ACHN (cell line): ENCODE measurements at places on chromosomes 7 and 10.

GRCh38 chr10:51217505-51217904 lies 143.2 kb downstream of the PRKG1 start:
- DNase-seq, result no peak

DNA sequence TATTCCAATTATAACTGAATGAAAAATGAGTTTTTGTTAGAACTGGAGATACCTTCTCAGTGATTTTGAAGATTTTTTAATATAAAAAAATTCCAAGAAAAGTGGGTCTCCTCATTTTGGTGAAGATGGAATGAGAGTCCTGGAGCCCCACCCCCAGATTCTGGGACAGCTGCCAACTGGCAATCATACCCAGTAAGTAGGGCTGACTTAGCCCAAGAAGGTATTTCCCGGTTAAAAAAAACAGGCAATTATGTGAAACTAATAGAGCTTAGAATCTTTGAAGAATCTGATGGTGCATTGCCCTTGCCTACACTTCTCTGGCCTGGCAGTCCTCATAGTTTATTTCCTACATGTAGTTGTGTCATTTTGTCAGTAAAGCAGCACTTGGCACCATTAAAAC lies 52.8 kb upstream of the VWDE start:
- no peak for DNase-seq

- peak; percentile 77 for DNase-seq
These were observed 2.3 kb downstream of the GLRX3 start for GRCh38 chr10:130138479-130138866.

DNA sequence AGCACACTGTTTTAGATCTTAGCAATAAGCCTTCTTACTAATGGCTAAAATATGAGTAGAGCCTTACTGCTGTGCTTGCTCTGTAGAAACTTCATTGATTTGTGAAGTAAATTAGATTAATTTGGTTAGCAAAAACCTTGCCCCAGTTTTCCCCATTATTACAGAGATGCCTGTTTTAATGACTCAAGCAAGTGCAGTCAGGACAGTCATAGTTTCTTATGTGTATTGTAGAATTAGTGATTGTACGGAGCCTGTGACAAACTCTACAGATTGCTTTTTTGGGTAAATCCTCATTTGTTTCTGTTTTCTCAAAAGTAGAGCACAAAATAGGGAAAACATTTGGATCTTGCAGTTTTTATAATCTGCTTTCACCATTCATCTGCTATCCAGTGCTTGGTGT lies 7.0 kb downstream of the TAX1BP1 start:
- DNase-seq, result no peak

- DNase-seq, result no peak
These were observed 329.9 kb downstream of the LRMDA start for GRCh38 chr10:75761289-75761688.

GRCh38 chr7:98034081-98035035 lies 44.4 kb upstream of the OCM2 start:
- DNase-seq, result no peak

GRCh38 chr7:1555813-1556543 lies at the start of gene TMEM184A:
Gene TMEM184A, minus strand, starts transcription at chr7:1556205. Its CDS starts 721 bp downstream, at chr7:1555484.
- peak; percentile 86 for DNase-seq

DNA sequence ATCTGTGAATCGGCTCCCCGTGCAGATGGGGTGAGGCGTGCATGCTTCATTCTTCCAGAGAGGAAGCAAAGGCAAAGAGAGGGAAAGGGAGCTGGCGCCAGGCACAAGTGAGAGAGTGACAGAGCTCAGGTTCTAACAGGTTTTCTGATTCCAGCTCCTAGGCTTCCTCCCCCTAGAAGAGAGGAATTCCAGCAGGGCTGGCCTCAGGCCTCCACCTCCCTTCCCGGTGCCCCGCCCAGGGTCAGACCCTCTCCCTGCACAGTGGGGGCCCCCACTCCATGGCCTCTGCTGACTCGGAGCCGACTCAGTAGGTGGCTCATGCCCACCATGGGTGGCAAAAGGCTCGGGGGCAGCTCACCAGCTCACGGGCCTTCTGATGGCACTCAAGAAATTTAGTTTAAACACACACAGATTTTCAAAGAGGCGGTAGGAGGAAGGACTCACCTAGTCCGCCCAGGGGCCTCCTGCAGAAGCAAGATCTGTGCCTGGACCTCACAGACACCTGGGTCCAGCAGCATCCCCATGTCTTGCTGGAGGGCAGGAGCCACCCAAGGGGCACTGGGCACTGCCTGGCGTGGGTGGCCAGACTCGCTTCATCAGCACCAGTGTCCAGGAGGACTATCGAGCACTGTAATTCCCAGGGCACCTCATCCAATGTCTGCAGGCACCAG lies 183.5 kb downstream of the MAD1L1 start:
- no peak for DNase-seq

GRCh38 chr10:66586897-66587679 lies 338.7 kb upstream of the LRRTM3 start:
- DNase-seq, result no peak

- DNase-seq, result no peak
These were observed 21.3 kb downstream of the CYP2W1 start for GRCh38 chr7:1004018-1004852.

GRCh38 chr7:150901160-150902035 lies 49.1 kb downstream of the AOC1 start:
- DNase-seq, result no peak

GRCh38 chr7:94222516-94222915 lies 172.2 kb upstream of the COL1A2 start:
- no peak for DNase-seq

- DNase-seq, result no peak
These were observed 70.9 kb downstream of the MBL2 start for GRCh38 chr10:52701647-52702046.

DNA sequence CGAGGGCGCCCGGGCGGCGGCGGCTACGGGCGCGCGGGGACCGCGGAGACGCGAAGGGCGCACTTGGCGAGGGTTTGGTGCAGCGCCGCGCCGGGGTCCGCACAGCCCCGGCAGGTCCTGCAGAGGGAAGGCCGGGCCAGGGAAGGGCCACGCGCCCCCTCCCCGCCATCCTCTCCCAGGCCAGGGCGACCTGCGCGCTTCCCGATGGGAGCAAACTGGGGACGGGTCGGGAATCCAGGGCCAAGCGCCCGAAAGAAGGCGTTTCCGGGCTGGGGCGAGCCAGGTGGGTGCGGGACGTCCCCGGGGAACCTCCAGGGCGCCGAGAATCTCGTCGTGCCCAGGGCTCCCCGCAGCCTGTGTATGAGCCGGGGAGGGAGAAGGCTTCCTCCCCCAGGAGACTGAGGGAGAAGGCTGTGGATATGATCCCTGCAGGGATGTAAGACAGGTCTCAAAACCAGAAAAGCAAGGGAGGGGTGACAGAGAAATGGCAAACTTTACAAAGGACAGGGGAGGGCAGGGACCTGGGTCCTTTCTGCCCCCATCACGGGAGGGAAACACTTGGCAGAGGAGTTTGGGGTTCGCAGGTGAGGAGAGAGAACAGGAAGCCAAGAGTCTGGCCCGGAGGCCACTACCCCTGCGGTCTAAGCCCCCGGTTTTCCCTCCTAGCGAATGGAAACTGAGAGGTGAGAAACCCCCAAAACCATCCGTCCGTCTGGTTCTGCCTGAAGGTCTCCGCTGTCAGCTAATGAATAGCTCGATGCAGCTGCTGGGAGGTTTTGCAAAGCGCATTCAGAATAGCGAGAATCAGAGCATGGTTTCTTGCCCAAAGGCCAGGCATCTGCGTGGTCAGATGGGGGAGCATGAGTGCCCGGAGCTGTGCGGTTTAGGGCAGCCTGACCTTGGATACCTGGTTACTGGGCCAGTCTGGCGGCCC lies 674 bp downstream of the AMZ1 start:
- DNase-seq, result peak; percentile 75

GRCh38 chr7:90674625-90675024 lies 78.5 kb downstream of the CDK14 start:
- no peak for DNase-seq

DNA sequence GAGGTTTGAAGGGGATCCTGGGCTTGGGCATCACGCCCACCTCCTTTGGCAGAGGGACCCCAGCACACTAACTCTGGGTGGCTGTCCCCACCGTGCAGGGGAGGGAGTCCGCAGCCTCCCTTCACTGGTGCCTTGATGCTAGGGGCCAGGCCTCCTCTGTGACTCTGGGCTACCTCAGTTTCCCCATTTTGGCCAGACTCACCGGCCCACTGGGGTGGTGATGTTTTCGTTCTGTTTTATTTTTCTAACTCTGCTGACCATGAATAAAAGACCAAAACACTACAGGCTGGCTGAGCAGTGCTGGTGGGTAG lies 503 bp upstream of the TRIP6 start:
- DNase-seq, result no peak

DNA sequence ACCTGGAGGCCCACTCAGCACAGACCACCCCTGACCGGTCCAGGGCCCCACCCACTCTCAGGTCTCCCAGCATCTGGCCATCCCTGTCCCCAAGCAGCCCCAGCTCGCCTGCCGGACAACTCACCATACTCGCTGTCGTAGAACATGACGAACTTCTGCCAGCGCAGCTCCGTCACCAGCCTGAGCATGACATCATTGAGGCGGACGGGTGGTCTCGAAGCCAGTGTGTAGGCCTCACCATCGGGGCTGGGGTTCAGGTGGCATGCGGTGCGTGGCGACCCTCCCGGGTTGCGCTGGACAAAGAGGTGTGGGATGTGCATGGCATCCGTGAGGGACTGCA lies 160.4 kb downstream of the GRID1 start:
- DNase-seq, result no peak

DNA sequence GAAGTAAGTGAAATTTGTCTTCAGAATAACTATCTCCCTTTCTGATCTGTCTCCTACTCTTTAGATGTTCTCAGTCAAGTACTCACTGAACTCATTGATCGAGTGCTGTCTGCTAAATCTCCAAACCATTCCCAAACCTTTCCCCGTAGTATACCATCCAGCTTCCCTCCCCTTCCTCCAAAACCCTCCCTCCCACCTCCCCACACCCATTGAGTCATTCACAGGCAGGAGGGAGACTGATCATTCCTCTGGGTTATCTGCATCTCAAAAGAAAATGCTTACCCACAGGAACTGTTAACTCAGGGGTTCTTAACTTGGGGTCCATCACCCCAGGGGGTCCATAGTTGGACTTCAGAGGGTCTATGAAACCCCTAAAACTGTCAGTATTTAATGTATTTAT lies 37.4 kb downstream of the GOT1 start:
- no peak for DNase-seq

- no peak for DNase-seq
These were observed 37.9 kb upstream of the ASAH2 start for GRCh38 chr10:50289196-50289595.

- DNase-seq, result no peak
These were observed 195.7 kb upstream of the CELF2 start for GRCh38 chr10:10821926-10822325.

- DNase-seq, result no peak
These were observed 261.4 kb downstream of the ADARB2 start for GRCh38 chr10:1475771-1476454.

DNA sequence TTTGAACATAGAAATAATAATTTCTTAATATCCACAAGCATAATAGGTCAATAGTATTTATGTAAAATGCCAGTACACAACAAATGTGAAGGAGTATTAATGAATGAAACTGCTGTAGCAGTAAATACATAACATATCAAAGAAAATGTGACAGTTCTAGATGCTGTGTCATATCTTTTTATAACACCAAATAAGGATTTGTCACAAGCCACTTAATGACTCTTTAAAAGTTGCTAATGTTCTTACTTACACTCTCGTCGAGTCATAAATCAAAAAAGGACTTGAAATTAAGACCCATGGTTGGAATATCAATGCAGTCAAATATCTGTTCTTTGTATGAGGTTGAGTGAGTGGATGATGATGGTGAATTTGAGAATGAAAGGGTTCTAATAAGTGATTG lies 96.6 kb downstream of the CELF2 start:
- no peak for DNase-seq

DNA sequence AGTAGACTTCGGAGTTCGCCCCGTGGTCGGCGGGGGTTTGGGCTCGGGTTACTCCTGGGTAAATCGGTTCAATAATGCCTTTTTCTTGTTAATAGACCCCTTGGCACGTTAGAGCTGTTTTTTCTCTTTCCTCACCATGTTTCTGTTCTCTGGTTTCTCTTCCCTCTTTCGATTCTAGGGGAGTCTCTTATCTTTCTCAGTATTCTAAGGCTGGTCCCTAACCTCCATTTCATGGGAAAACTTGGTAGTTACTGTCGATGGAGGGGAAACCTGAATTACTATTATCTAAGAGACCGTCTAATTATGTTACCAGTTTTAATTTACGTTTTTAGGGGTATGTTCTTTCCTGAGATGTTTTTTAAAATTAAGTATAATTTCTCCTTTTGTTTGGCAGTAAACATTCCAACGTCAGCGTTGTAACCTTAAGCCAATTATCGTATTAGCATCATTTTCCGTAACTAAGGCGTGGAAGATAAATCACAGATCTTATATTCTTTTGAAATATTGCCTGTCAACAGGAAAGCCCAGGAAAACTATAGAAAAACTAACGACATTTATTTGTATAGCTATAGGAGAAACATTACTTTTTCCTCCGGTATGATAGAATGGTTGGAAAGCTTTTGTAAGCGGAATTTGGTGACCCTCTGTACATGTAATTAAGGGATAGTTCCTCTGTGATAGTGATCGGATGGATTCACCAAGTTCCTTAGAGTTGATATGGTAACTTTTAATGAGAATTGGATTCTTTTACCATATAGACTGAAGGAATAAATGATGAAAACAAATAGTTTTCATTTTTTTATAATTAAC lies 847 bp downstream of the BTAF1 start:
- DNase-seq, result no peak

- DNase-seq, result peak; percentile 13
These were observed 361.0 kb downstream of the ETV1 start for GRCh38 chr7:13628239-13629001.

DNA sequence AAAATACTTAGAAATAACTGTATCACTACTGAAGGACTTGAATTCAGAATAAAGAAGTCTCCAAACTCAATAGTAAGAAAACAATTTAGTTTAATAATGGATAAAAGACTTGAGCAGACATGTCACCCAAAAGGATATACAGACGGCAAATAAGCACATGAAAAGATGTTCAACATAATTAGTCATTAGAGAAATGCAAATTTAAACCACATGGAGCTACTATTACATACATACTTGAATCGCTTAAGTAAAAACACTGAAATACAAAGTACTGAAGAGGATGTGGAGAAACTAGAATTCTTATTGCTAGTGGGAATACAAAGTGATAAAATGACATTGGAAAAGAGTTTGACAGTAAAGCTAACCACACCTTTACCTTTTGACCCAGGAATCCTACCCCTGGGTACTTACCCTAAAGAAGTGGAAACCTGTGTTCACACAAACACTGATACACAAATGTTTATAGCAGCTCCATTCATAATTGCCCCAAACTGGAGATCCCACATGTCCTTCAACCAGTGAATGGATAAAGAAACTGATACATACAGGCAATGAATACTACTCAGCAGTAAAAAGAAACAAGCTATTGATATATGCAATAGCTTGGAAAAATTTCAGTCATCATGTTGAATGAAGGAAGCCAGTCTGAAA lies 54.3 kb upstream of the NFKB2 start:
- no peak for DNase-seq
